AG04449 (cell line): ENCODE measurements at places on chromosomes 12 and 14.
A peak's percentile ranks its signal among the peaks of the same experiment; 100 is the strongest.

DNA sequence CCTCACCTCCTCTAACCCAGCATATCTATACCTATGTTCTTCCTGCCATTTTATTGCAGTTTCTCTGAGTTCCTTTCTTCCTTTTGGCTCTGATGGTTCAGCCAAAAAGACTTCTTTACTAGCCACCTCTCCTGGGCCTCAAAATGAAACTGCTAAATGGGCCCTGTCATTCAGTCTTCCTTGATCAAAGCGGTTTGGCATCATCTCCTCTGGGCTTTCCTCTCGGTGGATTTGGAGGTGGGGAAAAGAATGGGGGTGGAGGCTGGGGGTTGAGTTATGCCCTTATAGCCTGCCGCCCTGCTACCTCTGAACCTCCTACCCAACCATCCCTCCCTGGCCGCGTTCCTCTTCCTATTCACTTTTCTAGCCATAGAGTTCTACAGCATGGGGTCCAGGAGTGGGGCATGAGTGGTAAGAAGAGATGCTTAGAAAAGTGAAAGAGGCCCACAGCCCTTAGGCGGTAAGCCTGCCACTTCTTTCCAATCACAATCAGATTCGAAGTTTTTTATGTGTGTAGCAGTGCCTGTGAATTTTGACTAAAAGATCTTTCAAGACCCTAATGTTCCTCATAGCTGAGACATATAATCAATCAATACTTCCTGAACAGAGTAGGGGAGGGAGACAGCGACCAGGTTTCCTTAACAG lies 2.5 kb downstream of the AJUBA start:
- DNase-seq = no peak

DNA sequence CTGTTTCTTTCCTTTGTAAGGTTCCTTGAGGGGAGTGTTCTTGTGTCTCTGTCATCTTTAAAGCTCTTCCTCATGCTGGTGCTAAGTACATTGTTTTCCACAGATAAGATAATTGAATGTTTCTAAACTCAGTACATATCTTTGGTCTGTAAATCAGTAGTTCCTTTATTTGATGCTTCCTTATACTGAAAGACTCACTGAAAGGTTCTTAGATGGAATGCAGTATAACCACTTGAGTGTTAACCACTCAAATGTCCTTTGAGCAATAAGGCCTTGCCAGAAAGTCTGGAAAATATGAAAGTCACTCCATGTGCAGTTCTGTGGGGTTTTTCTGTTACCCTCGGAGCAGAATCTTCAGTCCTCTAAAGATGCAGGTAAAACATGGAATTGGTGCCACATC lies 23.0 kb upstream of the RNU6-8 start:
- no peak for DNase-seq

DNA sequence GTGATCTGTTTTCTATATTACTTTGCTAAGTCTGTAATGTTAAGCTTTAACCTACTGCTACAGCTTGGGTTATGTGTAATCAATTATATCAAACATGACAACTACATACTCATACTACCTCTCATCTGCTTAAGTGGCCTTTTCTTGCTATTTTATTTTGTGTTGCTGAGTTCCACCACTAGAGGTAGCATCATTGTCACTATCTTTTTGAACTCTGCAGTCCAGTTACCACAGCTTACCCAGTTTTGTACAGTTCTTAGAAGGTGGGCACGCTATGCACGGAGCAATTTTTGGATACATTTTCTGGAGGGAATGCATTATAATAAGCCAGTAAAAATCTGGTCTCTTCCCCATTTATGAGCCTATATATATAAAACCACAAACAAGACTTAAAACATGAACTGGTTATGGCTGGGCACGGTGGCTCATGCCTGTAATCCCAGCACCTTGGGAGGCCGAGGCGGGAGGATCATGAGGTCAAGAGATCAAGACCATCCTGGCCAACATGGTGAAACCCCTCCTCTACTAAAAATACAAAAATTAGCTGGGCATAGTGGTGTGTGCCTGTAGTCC lies 48.5 kb downstream of the SAV1 start:
- DNase-seq = no peak

GRCh38 chr12:4701395-4702190 lies 18.6 kb upstream of the GALNT8 start:
- DNase-seq = no peak

- DNase-seq = no peak
Observed at GRCh38 chr12:85559536-85559935, 276.7 kb downstream of the RASSF9 start.

DNA sequence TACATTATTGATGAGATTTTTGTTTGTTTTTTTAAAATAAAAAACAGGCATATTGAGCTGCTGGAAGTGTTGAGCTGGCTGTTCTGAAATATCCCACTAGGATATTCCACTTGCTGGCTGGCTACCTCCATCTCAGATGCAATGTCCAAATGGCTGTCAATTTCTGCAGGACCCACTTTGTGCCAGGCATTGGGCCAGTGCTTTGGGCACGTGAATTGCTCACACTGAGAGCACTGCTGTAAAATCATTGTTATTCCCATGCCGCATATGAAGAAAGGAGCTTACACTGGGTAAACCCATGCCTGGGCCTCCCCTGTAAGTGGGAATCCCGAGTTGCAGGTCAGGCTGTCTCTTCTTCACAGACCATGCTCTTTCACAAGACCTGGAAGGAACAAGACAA lies 56.7 kb downstream of the RGS6 start:
- DNase-seq = no peak

DNA sequence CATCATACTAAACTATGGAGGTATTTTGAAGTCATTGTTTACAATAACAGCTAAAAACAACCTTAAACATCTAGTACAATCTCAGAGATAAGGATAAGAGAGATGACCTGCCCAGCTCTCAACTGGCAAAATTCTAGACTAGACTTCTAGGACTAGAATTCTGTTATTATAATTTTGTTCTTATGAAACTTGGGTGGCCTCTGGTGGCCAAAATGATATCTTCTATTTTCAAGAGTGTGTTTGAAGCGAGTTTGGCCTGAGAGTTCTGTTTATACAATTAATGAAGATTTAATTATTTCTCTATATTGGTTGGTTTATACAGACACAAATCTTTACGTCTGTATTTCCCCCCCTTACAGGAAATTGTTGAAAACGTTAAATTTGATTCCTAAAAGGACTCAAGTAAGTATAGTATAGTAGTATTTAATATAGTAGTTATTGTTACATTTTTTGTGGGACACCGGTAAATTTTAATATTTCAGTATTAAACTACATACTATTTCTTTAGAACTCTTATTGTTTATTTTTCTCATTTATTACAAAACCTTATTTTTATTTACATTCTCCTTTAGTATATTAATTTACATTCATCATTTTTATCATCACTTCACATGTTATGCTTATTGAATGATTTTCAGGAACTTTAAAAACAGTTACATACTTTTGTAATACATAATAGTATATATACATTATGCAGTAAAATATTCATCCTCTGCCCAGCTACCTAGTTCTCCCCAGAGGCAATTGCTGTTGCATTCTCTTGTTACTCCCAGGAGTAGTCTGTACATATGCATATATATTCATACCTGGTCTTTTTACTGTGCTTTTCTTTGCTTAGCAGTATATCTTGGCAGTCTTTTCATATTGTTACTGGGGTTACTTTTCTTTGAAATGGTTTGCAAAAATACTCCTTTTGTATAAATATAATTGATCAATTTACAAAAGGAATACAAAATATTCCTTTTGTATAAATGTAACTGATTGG lies 6.6 kb downstream of the PPHLN1 start:
- DNase-seq = no peak

GRCh38 chr12:7961395-7962178 lies 25.6 kb upstream of the SLC2A3 start:
- no peak for DNase-seq

DNA sequence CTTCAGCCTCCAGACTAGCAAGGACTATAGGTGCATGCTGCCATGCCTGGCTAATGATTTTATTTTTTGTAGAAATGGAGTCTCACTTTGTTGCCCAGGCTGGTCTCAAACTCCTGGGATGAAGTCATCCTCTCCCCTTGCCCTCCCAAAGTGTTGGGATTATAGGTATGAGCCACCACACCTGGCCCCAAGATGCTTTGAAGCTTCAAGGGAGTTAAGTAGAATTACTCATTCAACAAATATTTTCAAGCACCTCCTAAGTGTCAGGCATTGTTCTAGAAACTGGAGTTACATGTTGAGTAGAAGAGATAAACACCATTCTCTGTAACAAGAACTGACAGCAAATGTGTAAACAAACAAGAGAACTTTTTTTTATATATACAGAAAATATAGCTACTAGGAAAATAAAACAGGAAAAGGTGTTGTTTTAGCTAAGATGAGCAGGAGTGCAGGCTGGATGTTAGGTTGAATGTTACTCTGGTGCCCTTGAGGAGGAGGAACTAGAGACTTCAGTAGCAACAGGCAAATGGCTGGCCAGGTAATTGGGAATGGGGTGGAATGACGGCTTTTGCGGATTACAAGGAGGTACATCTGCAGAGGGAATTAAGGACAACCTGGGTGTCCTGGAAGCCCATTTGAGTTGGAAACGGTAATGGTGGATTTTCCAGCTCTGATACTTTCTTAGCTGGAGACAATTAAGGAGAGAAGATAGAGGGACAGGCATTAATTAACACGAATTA lies 32.0 kb upstream of the CFAP54 start:
- DNase-seq = no peak

- no peak for DNase-seq
Observed at GRCh38 chr12:86196465-86196864, 59.7 kb downstream of the MGAT4C start.

DNA sequence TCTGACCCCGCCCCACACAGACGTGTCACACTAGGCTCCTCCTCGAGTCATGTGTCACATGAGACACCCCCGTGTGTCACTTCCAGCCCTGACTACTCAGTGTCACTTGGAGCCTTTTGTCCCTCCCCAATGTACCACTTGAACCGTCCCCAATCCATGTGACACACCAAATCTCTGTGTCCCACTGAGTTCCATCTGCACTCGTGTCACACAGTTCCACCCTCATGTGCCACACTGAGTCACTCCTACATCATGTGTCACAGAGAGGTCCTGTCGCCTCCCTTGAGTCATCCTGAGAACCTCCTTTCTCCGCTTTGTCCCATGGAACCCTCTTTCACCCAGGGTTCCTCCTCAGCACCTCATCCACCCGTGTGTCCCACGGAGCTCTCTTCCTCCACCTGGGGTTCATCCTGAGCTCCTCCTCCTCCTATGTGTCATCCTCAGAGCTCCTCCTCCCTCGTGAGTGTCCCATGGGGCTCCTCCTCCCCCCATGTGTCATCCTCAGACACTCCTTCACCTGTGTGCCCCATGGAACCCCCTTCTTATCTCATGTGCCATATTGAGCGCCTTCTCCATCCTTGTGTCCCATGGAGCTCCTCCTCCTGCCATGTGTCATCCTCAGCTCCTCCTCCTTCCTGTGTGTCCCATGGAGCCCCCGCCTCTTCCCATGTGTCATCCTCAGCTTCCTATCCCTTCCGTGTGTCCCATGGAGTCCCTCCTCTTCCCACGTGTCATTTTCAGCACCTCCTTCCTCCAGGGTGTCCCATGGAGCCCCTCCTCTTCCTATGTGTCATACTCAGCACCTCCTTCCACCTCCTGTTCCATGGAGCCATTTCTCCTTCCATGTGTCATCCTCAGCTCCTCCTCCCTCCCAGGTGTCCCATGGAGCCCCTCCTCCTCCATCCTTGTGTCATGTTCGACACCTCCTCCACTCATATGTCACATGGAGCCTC lies 32.0 kb downstream of the RTL1 start:
- peak; percentile 29 for DNase-seq

GRCh38 chr14:104266631-104267575 lies 128.5 kb downstream of the KIF26A start:
- DNase-seq = no peak

DNA sequence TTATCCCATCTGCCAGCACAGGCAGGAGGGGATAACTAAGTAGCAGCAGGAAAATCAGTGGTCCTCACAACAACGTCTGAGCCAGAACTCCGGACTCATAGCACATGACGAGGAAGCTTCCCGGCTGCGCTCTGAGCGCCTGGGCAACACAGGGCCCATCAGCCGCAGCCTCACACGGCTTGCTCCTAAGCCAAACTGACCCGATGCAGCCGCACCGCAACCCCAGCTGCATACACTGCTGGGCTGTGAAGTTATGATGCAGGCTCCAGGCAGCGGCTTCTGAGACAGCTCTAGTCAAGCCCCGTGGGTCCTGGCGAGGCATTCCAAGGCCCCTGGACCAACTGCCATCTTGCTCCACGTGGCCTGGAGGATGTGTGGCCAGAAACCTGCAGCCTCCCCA lies 28.1 kb downstream of the ZFYVE21 start:
- DNase-seq = no peak

- DNase-seq = no peak
Observed at GRCh38 chr12:63804746-63805145, 25.0 kb downstream of the RXYLT1 start.

DNA sequence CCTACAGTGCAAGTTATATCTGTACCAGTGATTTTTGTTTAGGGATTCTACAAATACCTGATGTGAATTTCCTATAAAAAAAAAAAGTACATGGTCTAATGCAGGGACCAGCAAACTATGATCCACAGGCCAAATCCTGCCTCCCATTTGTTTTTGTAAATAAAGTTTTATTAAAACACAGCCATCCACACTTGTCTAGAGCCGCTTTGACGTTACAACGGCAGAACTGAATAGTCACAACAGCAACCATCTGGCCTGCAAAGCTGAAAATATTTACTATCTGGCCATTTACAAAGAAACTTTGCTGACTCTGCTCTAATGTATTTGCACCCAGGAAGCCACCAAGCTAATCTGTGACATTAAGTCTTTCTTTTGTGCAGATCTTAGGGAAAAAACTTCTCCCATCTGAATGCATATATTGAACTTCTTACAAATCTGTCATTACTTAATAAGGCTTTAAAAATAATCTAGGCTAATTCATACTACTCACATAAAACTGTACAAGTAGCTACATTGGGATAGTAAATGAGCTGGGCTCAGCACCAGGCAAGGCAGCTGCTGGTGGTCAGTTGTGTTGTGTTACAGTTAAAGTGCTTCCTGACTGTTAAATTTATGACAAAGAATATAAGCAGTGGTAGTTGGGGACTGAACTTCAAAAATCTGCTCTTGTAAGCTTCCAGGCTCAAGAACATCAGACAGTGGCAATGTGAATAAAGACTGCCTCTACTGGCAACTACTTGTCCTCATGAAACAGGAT lies 303.3 kb downstream of the MED13L start:
- no peak for DNase-seq

DNA sequence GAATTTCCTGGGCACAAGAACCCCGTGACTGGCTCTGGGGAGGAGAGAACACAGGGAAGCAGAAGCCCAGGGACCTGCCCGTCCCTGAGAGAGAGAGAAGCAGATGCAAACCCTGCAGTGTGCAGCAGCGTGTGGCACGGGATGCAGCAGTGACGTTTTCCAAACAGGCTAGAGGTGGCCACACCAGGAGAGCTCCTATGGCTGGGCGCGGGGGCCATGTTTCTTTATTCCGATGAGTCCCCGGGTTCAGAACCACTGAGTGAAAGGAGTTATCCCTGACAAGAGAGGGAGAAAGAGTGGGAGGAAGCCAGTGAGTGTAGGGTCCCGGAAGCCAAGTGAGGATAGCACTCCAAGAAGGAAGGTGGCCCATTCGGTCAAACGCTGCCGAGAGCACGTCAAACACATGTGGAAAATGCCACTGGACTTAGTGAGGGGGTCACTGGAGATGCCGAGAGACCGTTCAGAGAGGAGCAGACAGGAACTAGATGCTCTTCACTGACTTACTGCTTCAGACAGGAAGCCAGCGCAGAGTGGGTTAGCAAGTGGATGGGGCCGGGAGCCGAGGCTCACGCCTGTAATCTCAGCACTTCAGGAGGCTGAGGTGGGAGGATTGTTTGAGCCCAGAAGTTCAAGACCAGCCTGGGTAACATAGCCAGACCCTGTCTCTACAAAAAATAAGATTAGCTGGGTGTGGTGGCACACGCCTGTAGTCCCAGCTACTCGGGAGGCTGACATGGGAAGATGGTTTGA lies 123.0 kb downstream of the BCL11B start:
- DNase-seq = no peak
